Cardiac ventricle fibroblast (primary cell): ENCODE measurements at places on chromosomes 7 and 10. TPM values are rescaled to one million over a fixed set of nuclear protein-coding genes. Genes with fewer than 3 reads are reported as not detected.

Gene LRRN3
- 0.87 and 7.9 TPM in 2 replicates for total RNA-seq

Gene EPHA1
- total RNA-seq, result not detected in 2 replicates

Gene AKR1C8
- total RNA-seq, result not detected in 2 replicates

Gene FAM131B
- total RNA-seq, result 0.94 and 1.5 TPM in 2 replicates

Gene FXYD4
- not detected in 2 replicates for total RNA-seq

Gene TMEM248
- 65.8 and 72.0 TPM in 2 replicates for total RNA-seq

Gene HOXA2
- total RNA-seq, result not detected in 2 replicates

Gene TUBAL3
- total RNA-seq, result not detected in 2 replicates

Gene CAPZA2
- total RNA-seq, result 64.8 and 130 TPM in 2 replicates

Gene ZNF503
- 31.3 and 34.1 TPM in 2 replicates for total RNA-seq

Gene CACNB2
- 0.06 and 0.15 TPM in 2 replicates for total RNA-seq

Gene LRRTM3
- total RNA-seq, result not detected in 2 replicates

Gene METTL27
- total RNA-seq, result 2.0 and 3.0 TPM in 2 replicates

Gene PNLIPRP2
- total RNA-seq, result not detected in 2 replicates

Gene DYDC2
- not detected in 2 replicates for total RNA-seq

Gene KCNMA1
- total RNA-seq, result 3.3 and 4.5 TPM in 2 replicates

Gene COBL
- total RNA-seq, result 0.06 TPM in 1 of 2 replicates, not detected in the other

Gene IL6
- total RNA-seq, result 3.1 and 5.2 TPM in 2 replicates

Gene PTF1A
- not detected in 2 replicates for total RNA-seq
